Right ventricle myocardium superior (tissue), 1 donor: ENCODE measurements at places on chromosomes 3 and 15. TPM values are rescaled to one million over a fixed set of nuclear protein-coding genes. Genes with fewer than 3 reads are reported as not detected.

LRRK1 gene
- 3.0 TPM for total RNA-seq

IL20RB gene
- 0.35 TPM for total RNA-seq

GPR62 gene
- total RNA-seq = not detected

COL6A5 gene
- not detected for total RNA-seq

LRIG1 gene
- total RNA-seq = 93.9 TPM

FAM81A gene
- total RNA-seq = 8.0 TPM

CCDC32 gene
- 16.5 TPM for total RNA-seq

DOCK3 gene
- 3.6 TPM for total RNA-seq

- DNase-seq = no peak
These were observed 157.5 kb downstream of the CTNNB1 start for GRCh38 chr3:41356775-41357174.

DNA sequence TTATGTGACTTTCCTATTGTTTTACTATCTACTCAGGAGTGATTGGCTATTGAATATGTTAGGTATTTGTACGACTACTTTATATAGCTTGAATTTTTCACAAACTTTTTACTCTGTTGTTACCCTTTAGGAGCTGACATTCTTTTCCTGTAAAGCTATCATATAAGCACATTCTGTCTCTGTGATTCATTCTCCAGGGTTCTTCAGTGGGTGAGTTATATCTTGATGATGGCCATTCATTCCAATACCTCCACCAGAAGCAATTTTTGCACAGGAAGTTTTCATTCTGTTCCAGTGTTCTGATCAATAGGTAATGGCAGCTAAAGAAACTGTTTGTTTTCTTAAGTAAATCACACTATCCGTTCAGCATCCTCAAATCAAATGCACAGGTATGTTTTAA lies 10.1 kb upstream of the CAPN3 start:
- no peak for DNase-seq

DNA sequence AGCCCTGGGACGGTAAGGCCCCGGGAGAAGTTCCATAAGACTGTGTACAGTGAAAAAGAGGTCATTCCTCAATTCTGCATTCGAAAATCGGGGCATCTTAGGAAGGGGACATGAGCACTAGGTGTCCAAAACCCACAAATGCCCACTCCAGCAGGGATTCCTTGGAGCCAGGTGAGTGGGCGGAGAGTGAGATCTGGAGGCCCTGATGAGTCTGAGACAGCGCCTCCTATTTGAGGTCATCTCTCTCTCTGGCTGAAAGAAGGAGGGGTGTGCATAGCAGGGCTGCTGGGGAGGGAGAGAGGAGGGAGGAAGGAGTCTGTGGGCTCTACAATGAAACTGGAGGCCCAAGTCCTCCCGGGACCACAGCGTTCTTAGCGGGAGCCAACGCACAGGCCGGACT lies 38.1 kb upstream of the LACTB start:
- DNase-seq = no peak

- no peak for DNase-seq
These were observed 145.0 kb downstream of the ATP10A start for GRCh38 chr15:25718169-25718536.

DNA sequence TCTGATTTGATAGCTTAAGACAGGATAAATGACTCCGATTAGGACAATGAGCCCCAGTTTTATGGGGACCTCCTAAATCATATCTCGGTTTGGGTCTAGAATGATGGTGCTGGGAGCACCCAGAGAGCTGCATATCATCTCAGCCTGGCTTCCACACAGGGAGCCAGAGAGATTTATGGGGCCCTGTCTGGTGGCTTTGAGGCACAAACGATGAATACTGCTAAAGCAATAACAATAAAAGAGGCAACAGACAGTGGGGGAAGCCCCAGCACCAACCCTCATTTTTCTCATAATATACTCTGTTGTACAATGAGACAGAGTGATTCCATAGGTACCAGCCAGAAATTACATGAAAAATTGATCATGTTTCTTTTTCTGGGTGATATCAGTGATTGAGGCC lies 889.0 kb upstream of the CFAP20DC start:
- no peak for DNase-seq

- DNase-seq = no peak
These were observed 1.8 kb downstream of the EPM2AIP1 start for GRCh38 chr3:36991147-36991546.

DNA sequence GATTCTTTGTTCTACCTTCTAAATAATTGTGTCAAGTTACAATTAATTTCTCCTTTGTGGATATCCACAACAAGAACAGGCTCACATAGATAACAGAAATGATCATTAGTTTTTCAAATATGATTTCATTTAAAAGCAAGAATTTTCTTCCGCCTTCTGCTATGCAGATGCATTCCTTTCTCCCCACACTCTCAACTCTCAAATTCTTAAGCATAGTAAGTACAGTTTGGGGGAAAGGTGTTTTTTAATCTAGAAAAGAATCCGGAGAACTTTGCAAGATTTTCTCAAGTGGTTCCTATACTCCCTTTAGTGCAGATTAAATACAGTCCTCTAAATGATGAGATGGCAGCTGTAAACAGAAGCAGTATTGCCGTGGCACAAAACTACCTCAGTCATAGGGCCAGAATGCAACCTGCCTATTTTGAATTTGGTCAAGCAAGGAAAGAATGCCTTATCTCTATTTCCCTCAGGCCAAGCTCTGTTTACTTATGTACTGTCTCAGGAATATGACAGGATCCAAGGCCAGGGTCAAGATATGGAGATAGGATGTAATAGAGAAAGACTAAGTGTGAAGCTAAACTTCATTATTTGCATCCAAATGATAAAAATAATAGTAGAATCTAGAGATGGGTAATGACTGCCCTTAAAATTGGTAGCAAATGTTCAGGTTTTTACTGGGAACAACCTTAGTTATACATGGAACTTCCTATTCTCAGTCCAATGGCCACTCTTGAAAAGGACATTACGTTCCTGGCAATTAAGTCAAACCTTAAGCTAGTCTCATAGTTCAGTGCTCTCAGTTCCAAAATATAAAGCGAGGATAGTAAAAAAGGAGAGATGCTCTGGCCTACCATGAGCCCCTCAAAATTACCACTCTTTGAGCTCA lies 77.3 kb upstream of the PHLDB2 start:
- DNase-seq = no peak

DNA sequence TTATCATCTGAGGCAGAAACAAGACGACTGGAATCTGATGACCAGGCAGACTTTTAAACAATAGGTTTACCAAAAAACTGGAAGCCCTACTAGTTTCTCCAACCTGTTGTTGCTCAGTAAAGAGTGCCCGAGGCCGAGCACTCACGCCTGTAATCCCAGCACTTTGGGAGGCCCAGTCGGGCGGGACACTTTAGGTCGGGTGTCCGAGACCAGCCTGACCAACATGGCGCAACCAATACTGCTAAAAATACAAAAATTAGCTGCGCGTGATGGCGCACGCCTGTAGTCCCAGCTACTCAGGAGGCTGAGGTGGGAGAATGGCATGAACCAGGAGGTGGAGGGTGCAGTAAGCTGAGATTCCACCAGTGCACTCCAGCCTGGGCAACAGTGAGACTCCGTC lies 1.1 kb upstream of the WDR5B start:
- no peak for DNase-seq

DNA sequence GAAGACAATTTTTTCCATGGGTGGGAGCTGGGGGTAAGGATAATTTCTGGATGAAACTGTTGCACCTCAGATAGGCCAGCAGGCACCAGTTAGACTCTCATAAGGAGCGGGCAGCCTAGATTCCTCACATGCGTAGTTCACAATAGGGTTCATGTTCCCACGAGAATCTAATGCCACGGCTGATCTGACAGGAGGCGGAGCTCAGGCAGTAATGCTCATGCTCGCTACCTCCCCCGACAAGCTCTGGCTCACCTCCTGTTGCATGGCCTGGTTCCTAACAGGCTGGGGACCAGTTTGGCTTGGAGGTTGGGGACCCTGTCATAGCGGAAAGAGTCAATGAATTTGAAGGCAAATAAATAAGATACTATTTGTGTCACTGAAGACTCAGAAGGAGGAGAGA lies 105.5 kb downstream of the PLD1 start:
- no peak for DNase-seq

DNA sequence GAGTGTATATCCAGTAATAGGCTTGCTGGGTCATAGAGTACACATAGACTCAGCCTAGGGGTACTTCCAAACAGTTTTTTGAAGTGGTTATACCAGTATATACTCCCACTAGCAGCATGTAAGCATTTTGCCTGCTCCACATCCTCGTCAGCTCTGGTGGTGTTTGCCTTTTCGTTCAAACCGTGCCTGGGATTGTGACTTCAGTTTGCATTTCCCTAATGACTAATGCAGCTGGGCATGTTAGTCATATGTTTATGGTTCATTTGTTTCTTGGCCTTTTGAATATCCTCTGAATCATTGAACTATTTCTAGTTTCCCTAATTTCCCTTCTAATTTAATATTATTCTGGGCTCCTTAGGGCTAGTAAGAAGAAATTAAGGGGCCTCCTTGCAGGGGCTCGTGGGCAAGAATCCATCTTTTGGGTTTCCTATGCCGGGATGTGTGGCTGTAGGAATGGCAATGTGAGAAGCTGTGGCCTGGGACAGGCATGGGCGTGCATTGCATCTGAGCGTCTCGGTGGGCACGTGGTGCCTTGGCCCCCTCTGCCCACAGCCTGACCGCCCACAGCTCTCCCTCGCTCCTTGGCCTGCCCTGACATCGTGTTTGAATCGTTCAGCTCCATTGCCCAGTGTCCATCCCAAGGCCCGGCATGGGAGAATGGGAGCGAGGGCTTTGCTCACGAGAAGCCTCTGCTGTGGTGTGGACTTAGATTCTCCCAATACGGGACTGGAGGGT lies 26.4 kb downstream of the FAH start:
- no peak for DNase-seq

DNA sequence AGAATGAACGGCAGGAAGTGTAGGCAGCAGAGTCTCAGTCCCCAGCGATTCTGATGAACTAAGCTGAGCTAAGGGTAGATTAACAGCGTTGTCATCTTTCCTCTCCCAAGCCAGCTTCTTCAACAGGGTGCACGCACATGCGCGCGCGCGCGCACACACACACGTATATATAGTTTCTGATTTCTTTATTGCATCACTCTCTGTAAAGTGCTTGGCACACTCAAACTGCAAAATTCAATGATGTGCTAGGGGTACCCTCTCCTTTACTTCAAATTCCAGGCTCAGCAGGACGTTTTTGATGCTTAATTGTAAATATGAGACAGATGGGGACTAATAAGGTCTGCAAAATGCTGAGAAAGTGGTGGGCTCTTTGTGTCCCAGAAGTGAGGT lies 26.1 kb upstream of the VPS8 start:
- DNase-seq = no peak

GRCh38 chr3:13620281-13620680 lies 71.4 kb downstream of the FBLN2 start:
- no peak for DNase-seq

GRCh38 chr3:50263478-50264382 lies 5.2 kb upstream of the SEMA3B start:
- DNase-seq = no peak

- no peak for DNase-seq
These were observed at the start of gene SLC9C1 for GRCh38 chr3:112293368-112294321. Gene SLC9C1 (minus strand): TSS chr3:112294216. CDS start chr3:112286791, 7,425 bp downstream.

- no peak for DNase-seq
These were observed 21.7 kb downstream of the SLMAP start for GRCh38 chr3:57777774-57778173.

GRCh38 chr3:171566803-171567422 lies 106.7 kb upstream of the TNIK start:
- no peak for DNase-seq

DNA sequence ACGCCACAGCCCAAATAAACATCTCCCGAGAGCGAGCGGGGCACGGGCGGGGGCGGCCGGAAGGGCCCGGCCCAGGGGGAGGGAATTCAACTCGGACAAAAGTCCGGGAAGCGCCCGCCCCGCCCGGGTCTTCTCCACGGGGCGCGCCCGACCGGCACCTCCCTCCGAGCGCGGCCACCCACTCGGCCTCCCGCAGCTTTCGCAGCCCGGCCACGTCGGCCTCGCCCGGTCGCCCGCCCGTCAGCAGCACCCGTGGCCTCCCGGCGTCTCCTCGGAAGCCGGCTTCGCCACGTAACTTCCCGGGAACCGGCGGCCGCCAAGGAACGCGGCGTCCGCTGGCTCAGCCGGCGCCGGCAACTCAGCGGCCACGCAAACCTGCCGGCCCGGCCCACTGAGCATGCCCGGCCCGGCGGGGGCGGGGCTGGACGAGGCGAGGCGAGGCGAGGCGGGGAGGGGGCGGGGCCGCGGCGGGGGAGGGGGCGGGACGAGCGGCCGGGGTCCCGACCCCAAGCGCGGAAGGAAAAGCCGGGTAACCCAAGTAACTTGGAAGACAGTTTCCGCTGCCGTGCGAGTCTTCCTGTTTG lies at the start of gene TJP1:
Gene TJP1 (minus strand): TSS at position 369 of the 584 bp plus-strand sequence. CDS start 440 bp downstream, outside the sequence.
- peak; percentile 88 for DNase-seq

- DNase-seq = no peak
These were observed 226.6 kb upstream of the HES1 start for GRCh38 chr3:193909387-193909786.

DNA sequence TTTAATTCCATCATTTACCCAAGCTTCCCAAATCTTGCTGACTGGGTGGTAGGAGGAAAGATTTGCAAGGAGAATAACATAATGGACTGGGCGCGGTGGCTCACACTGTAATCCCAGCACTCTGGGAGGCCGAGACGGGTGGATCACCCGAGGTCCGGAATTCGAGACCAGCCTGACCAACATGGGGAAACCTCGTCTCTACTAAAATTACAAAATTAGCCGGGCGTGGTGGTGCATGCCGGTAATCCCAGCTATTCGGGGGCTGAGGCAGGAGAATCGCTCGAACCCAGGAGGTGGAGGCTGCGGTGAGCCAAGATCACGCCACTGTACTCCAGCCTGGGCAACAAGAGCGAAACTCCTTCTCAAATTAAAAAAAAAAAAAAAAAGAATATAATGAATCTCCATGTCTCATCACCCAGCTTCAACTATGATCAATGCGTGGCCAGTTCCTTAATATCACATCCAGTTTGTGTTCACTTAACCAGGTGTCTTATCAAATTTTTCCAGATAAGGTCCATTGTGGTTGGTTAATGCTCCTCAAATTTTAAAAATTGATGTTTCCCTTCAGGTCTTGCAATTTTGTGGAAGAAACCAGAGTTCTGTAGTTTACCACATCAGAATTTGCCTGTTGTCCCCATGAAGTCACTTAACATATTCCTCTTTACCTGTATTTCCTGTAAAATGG lies 1.3 kb upstream of the ABCF3 start:
- DNase-seq = no peak

GRCh38 chr3:16013568-16013967 lies 160.9 kb upstream of the GALNT15 start:
- DNase-seq = no peak

DNA sequence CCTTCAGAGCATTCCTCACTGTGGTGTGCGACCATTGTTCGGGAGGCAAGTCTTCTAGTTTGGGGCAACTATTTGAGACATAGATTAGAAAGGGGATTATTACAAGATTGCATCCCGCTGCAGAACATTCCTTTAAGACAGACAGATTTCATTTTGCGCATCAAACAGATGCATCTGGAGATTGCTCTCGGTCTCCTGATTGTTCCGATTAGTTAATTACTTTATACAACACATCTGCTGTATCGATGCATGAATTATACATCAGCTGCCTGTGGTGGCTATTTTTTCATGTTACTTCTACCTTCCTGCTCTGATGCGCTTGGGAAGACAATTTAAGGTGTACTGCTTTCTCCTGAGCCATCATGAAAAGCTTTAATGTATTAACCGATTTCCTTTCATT lies 10.0 kb downstream of the SATB1 start:
- no peak for DNase-seq

GRCh38 chr3:1394188-1394587 lies 301.4 kb downstream of the CNTN6 start:
- DNase-seq = peak; percentile 26
